Motor neuron (in vitro differentiated cells): ENCODE measurements at places on chromosomes 7 and 10.

- ATAC-seq, result no peak
These were observed 42.1 kb upstream of the SH2B2 start for GRCh38 chr7:102244601-102245000.

GRCh38 chr7:3092468-3092867 is 48.8 kb upstream of the CARD11 start:
- ATAC-seq, result no peak

- ATAC-seq, result no peak
These were observed 653.2 kb downstream of the PARD3 start for GRCh38 chr10:34161777-34162370.

- no peak for ATAC-seq
These were observed 109.3 kb downstream of the DKK1 start for GRCh38 chr10:52423369-52423768.

DNA sequence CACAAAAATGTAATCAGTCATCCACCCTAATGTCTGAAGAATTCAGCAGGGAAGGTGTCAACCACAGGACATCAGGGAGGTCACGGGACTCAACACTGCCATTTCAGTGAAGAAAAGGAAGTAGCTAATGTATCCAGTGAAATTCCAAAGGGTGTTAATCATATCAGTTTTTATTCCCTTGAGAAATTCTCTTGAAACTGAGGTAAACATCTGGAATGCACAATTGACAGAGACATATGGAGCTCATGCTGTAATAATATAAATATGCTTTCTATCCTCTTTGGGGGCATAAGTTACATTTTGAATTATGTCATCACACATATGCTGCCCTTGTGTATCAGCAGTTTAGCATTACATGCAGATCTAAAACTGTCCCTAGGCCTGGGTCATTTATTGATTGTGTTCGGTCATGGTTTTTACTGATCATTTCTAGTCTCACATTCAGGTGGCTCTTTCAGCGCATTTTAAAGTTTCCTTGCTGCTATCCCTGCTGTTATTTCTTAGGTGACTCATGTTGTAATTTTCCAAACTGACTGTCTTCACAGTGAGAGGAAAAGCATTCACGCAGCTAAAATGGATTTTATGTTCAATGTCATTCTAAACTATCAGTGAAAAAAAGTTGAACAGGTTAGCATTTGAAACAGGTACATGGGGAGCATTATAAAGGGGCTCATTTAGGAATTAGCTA is 273.9 kb downstream of the TSPAN12 start:
- peak; percentile 91 for ATAC-seq

DNA sequence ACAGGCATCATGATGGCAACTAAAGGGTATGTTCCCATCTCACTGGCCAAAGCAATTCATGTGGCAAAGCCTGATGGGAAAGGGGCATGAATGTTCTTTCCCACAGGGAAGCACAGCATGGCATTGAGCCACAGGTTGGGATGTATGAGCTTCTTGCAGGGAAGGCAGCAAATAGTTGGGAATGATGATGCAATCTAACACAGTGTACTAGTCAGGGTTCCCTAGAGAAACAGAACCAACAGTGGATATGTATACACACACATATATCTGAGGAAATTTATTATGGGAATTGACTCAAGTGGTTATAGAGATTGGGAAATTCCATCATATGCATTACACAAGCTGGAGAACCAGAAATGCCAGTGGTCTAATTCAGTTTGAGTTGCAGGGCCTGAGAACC is 253.6 kb upstream of the NPVF start:
- ATAC-seq, result no peak

GRCh38 chr10:82468453-82468852 is 593.5 kb downstream of the NRG3 start:
- no peak for ATAC-seq

DNA sequence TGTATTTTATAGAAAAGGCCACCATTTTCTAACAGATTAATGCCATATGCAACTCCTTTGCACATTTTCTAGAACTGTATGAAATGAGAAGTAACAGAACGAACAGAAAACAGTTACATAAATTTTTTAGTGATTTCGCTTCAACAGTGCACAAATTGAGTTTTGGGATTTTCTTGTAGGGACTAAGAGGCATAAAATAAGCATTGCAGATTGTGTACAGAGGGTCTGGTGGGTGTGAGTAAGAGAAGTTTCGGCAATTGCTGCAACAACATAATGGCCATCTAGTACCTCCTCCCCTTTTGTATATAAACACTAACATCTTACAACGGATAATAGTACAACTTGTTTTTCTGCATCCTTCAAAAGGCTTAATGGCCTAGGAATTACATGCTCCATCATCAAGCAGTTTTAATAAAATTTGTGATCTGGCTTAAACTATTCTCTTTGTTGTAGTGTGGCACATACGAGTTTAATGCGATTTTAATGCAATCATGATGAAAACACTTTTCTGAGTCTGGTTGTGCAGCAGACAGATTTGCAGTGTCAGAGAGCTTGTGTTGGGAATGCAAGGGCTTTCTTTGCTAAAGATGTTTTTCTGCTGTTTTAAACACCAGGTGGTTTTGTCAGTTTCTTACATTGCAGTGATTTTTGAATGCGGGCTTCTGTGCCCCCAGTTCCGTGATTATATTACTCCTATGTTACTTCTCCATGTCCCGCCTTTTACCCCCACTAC is 2.9 kb downstream of the GLCCI1 start:
- ATAC-seq, result no peak

- peak; percentile 96 for ATAC-seq
These were observed 50.5 kb upstream of the FOXK1 start for GRCh38 chr7:4631380-4632179.

DNA sequence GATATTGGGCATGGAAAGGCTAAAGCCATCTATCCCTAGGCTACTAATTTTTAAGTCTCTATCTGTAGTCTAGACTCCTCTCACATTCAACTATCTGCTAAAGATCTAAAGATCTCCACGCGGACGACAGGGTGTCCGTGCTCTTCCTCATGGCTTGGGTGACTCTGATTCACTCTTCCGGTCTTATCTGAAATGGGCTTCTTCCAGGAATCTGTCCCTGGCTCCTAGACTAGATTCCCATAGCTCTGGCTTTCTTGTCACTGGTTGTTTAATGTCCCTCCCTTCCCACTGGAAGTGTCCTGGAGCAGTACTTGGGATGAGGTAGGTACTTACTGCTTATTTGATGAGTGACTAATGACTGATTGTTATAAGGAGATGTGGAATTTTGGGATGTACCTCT is 62.0 kb upstream of the PODXL start:
- no peak for ATAC-seq

GRCh38 chr10:8300925-8301324 is 246.4 kb downstream of the GATA3 start:
- peak; percentile 27 for ATAC-seq

GRCh38 chr7:4202954-4203353 is 479.1 kb upstream of the FOXK1 start:
- no peak for ATAC-seq

GRCh38 chr10:634256-634655 is 55.2 kb downstream of the DIP2C start:
- ATAC-seq, result no peak

- peak; percentile 13 for ATAC-seq
These were observed 627.9 kb downstream of the PARD3 start for GRCh38 chr10:34187201-34187600.

GRCh38 chr7:80699045-80699638 is 60.7 kb downstream of the CD36 start:
- peak; percentile 68 for ATAC-seq

DNA sequence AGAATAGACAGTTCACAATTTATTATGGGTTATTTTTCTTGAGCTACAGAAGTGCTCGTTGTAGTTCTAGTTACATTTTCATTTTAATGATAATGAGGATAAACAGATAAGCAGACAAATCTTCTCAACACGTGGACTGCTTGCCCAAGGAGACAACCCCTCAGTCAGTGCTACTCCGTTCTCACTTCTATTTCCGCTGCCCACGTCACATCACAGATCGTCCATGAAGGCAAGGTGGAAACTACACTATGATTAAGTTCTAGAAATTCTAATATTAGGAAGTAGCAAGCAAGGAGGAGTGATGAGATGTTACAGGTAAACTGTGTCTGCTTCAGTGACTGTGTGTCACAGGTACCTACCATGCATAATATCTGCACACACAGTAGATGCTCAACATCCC is 210.5 kb downstream of the CHCHD3 start:
- no peak for ATAC-seq

DNA sequence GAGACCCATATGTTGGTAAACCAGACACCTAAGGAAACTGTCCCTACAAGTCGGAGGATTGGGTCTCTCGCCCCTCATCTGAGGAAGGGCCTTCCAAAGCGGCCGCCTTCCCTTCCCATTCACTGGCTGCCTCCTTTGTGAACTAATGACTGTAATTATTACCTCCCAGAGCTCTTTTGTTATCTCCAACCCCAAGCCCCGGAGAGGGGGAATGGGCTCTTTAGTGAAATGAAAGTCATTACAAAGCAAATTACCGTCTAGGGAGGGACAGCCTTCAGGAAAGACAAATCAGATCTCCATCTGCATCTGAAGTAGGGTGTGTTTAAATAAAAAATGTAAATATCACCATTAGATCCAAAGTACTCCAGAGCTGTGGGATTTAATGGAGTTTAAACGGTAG is 2.6 kb upstream of the GAD2 start:
- ATAC-seq, result no peak

- ATAC-seq, result no peak
These were observed 80.1 kb upstream of the AUTS2 start for GRCh38 chr7:69517985-69518704.

- ATAC-seq, result no peak
These were observed 139.4 kb downstream of the SEMA3C start for GRCh38 chr7:80779456-80779855.

DNA sequence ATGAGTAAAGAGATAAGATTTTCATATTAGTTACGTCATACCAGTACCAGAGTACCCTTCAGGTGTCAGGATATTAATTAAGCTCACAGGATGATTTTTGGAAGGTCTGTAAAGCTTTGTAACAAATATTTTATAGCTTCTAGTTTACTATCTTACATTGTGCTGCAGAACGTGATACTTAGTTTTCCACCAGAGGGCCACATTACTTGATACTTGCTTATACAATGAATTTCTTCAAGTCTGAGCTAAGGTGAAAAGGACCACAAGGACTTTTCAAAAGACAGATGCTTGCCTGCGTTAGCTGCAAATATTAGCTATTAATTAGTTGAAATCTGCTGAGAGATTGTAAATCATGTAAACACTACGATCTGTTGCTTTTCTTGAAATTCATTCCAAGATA is 12.2 kb downstream of the FOXP2 start:
- peak; percentile 50 for ATAC-seq

GRCh38 chr10:104947314-104947713 is 306.2 kb downstream of the SORCS3 start:
- ATAC-seq, result peak; percentile 77

DNA sequence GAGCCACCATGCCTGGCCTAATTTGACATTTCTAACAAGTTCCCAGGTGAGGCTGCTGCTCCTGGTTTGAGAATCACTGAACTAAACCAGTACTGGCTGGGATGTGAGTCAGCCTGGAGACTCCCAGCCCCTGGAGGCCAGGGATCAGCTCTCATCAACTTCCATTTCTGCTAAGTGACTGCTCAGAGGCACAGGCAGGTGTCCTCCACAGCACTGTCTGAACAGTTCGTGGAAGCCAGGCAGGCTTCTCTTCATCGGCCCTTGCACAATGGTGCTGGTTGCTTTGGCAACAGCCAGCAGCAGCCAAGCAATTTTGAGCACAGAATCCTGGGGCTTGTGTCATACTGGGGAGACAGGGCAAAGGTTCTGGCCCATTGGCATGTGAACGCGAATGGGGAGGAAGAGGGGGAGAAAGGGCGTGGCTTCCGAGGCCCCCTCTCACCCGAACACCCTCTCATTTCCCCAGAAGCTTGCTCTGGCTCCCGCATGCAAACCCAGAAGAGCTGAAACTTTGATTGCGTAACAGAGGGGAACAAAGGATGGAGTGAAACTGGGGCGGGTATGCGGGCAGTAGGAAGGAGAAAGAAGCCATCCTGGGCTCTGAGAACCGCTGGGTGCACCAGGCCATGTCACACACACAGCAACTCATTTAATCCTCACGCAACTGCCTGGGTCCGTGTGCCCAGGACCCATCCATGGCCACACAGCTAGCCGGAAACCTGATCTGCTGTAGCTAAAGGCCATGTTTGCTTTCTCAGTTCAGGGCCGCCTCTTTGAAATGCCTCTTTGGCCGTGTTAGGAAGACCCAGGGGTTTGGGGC is 9.0 kb upstream of the POR start:
- ATAC-seq, result peak; percentile 98

- ATAC-seq, result no peak
These were observed 914 bp downstream of the SDHAF3 start for GRCh38 chr7:97118306-97118917.

GRCh38 chr10:81179805-81180452 is 642.2 kb downstream of the SH2D4B start:
- ATAC-seq, result peak; percentile 51

DNA sequence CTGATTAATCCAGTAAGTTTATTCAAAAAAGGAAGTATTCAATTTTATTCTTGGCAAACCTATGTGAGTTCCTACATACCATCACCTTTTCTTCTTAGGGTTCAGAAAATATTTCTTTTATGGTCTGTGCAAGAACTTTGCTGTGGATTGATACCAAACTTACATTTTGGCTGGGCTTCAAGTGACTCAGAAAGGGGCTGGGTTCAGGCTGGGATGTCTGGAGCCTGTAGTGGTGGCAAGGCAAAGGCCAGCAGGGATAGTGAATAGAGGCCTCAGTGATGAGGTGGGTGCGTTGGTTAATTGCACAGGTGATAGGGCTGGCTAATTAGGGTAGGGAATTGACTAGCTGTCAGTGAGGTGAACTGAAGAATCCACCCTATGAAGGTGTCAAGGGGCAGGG is 40.2 kb upstream of the ATXN7L1 start:
- ATAC-seq, result no peak

DNA sequence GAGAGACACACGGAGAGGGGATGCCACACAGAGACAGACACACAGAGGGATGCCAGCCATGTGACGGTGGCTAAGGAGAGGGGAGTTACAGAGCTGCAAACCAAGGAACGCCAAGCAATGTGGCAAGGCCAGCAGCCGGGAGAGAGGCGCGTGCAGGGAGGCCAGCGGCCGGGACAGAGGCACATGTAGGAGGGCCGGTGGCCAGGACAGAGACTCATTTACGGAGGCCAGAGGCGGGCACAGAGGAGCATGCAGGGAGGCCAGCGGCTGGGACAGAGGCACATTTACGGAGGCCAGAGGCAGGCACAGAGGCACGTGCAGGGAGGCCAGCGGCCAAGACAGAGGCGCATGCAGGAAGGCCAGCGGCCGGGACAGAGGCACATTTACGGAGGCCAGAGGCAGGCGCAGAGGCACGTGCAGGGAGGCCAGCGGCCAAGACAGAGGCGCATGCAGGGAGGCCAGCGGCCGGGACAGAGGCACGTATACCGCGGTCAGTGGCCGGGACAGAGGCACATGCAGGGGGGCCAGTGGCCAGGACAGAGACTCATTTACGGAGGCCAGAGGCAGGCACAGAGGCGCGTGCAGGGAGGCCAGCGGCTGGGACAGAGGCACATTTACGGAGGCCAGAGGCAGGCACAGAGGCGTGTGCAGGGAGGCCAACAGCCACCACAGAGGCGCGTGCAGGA is 40.4 kb downstream of the INSIG1 start:
- no peak for ATAC-seq

DNA sequence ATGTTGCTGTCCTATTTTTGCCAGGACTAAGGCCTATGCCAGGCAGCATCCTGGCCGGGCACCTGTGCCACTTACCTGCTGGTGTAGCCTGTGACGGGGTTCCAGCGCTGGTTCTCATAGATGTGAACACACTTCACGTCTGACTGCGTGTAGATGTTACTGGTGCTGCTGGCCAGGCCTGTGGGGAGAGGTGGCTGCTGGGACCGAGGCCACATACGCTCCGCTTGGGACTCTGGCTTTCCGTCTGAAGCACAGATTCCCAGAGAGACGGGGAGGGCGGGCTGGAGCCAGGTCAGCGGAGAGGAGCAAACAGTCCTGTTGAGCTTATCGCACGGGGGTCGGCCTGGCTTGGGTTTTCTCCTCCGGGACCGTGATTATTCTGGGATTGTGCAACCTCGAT is 16.7 kb downstream of the BHLHA15 start:
- no peak for ATAC-seq
